Cerebellum (tissue), 4 donors: ENCODE measurements at places on chromosomes 4 and X. TPM values are rescaled to one million over a fixed set of nuclear protein-coding genes. Genes with fewer than 3 reads are reported as not detected.

Gene MAGEA2B
- not detected for total RNA-seq

Gene CLCN4
- 44.0 TPM for total RNA-seq

Gene SYN1
- 9.8 TPM for total RNA-seq

Gene GCNA
- 4.5 TPM for total RNA-seq

Gene CFP
- 1.4 TPM for total RNA-seq

DNA sequence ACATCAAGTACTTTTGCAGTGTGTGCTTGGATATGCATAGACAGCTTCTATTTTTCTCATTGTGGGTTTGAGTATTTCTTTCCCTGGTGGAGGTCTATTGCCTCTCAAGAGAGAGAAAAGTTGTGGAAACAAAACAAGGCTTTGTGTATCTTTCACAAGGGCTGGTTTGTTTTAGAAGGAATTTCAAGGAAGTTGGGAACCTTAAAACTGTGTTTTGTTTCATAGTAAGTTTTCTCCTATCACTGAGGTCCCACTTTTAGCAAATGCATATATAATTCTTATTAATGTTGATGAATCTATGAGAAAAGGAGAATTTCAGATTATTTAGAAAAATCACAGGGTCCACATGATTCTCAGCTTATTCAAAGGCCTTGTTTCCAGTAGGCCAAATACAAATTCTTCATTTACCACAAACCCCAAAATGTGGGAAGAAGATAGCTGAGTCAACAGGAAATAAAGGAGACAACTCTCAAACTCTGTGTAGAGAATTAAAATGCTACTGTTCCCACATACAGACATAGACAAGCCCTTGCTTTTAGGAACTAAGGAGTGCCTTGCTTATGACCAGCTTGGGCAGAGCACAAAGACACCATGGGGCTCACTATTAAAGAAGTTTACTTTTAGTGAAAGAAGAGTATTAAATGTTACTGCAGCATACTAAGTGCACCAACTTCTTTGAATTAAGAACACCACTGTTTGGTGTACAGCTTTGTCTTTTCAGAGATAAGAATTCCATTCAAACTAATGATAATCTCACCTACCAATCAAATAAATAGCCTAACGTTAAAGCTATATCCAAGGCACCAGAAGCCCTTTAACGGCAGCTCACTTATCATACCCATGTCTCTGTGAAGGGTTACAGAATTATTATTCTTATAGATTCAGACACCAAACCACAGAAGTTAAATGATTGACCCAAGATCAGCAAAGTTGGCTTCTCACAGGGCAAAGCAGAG, 177.4 kb upstream of the LEF1 start:
- DNase-seq: no peak

DNA sequence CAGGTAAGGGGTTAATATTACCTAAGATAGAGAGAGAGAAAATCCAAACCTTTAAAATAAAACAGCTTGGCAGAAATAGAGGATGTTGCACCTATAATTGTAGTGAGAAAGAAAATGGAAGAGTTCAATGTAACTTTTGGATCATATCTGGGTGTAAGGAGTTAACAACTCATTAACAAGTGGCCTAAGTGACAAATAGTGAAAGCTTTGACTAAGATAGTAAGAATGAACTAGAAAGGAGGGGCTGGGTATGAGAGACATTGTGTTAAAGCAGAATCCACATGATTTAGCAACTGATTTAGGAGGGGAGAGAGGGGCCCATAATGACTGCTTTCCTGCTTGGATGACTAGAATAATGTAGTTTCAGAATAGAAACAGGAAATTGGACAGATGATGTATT, 761.0 kb downstream of the IL1RAPL1 start:
- no peak for DNase-seq

- no peak for DNase-seq
These were observed 6.6 kb downstream of the NKX1-1 start for GRCh38 chr4:1399508-1400190.
